Liver (tissue), 10 donors: ENCODE measurements at places on chromosomes 3 and 15. TPM values are rescaled to one million over a fixed set of nuclear protein-coding genes. Genes with fewer than 3 reads are reported as not detected.

The EPHB3 gene
- 0.84 TPM for total RNA-seq

The PLCH1 gene
- total RNA-seq, result 1.0 TPM

The CCR2 gene
- 3.3 TPM for total RNA-seq

The USP50 gene
- not detected for total RNA-seq

The CGNL1 gene
- total RNA-seq, result 19.3 TPM

The ITIH1 gene
- total RNA-seq, result 1,022 TPM

The DNAJC17 gene
- 10.0 TPM for total RNA-seq

The CASR gene
- 0.17 TPM for total RNA-seq

The TM6SF1 gene
- 2.1 TPM for total RNA-seq

The SPATA12 gene
- total RNA-seq, result not detected

DNA sequence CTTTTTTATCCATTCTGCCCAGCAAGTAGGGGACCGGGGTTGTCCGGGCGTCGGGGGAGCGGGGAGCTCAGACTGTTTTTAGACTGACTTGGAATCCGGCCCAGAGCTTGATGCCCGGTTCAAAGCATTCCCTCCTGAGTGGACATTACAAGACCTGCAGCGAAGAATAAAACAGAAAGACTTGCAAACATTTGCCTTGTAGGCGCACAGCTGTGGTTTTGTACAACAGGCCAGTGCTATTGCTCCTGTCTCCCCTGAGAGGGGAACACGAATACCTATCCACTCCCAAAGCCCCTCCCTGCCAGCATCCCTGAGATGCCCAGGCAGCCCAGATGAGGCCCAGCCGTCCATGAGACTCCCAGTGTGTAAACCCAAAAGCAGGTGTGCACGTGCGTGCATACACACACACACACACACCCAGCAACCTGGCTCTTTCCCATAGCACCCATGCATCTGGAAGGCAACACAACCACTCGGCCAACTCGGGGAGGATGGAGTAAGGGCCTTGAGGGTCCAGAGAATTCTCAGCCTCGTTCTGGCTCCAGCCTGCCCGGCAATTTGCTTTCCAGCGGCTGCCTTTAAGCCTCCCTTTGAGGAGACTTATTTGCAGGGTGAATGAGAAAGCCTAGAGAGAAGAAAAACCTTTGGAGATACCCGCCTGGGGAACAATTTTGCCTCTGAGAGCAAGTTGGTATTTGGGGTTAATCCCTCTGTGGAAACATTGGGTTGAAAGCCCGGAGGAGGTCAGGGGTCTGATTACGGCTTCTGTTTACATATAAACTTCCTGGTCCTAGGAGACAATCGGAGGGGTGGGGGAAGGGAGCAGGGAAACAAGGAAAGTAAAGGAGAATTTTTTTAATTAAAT is 161.0 kb upstream of the HES1 start:
- no peak for DNase-seq

GRCh38 chr3:46127503-46127902 is 80.6 kb downstream of the CCR1 start:
- no peak for DNase-seq

GRCh38 chr3:140585828-140586227 is 92.0 kb upstream of the TRIM42 start:
- DNase-seq, result no peak

DNA sequence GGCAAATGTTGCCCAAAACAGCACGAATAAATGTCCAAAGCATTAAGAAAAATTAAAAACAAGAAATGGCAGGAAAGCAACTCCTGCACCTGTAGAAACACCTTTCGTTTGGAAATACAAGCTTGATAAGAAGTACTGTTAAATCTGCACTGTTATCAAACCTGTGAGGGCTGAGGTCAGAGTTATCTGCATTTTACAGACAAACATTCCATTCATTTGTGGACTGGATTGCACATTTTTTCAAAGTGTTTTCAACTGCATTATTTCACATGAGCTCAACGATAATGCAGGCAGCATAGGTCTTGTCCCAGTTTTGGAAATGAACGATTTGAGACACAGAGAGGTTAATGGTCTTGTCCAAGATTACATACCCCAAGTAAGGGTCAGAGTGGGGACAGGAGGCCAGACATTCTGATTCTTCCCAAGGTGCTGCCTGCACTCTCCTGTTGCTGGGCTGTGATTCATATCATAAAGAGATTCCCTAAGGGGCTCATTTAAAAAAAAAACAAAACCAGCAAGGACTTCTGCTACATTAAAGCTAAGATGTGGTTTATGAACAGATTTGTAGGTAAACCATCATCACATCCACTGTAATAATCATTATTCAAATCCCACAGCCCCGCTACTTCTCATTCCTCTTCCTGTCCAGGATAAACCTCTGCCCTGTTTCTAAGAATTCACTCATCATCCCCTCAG is 13.0 kb downstream of the GUCA1C start:
- no peak for DNase-seq

DNA sequence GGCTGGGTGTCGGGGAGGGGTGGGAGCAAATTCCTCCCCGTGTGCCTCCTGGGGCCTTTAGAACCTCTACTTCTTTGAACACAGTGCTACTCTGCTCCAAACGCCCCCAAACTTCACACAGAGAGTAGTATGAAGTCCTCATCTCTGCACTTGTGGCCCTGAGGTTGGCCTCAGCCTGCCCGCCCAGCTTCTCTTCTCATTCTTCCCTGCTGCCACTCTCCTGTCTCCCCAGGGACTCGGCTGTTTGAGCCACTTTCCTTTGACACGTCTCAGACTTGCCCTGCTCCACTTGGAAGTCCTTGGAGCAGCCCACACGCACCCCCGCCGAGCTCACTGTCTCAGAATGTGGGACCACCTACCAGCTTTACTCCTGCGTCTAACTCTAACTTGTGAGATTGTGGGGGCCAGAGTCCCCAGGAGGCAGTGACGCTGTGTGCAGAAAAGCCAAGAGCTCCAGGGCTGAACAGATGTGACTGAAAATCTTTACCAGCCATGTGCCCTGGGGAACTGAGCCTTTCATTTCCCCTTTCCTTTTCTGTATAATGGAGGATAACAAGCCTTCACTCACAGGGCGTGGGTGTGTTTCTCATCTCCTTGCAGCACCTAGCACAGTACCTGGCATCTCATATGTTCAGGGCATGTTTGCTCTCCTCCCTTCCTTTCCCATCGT is 233.6 kb upstream of the CTDSPL start:
- DNase-seq, result no peak

DNA sequence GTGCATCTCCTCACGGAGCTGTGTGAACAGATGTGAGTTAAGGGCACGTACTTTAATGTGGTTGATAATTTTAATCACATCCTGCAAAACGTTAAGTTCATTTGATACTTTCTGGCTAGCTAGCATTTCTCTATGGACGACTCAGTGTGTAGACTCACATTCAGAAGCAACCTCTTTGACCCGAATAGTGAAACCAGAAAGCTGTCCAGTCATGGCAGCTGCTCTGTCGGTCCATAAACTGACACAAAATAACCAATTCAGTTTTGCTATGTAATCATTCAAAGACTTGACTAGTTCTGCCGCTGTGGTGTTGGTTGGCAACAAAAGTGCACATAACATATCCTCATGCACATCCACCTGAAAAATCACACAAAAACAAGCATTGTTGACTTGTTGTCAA is 3.7 kb upstream of the GFM1 start:
- no peak for DNase-seq

- no peak for DNase-seq
Observed at GRCh38 chr15:68353421-68354135, 76.0 kb downstream of the FEM1B start.

- DNase-seq, result no peak
Observed at GRCh38 chr3:17302774-17303173, 418.0 kb downstream of the PLCL2 start.

GRCh38 chr3:14889205-14889604 is 58.2 kb upstream of the NR2C2 start:
- no peak for DNase-seq
